Left colon (tissue), 2 donors: ENCODE measurements at places on chromosomes 1 and 21. TPM values are rescaled to one million over a fixed set of nuclear protein-coding genes. Genes with fewer than 3 reads are reported as not detected.
A peak's percentile ranks its signal among the peaks of the same experiment; 100 is the strongest.

GRCh38 chr1:159532922-159533321, 2.9 kb downstream of the OR10J5 start:
- DNase-seq, result no peak

- no peak for DNase-seq
Measured at GRCh38 chr21:38080888-38081287, 164.6 kb upstream of the KCNJ6 start.

GRCh38 chr1:190046231-190046630, 431.4 kb downstream of the BRINP3 start:
- DNase-seq, result no peak

DNA sequence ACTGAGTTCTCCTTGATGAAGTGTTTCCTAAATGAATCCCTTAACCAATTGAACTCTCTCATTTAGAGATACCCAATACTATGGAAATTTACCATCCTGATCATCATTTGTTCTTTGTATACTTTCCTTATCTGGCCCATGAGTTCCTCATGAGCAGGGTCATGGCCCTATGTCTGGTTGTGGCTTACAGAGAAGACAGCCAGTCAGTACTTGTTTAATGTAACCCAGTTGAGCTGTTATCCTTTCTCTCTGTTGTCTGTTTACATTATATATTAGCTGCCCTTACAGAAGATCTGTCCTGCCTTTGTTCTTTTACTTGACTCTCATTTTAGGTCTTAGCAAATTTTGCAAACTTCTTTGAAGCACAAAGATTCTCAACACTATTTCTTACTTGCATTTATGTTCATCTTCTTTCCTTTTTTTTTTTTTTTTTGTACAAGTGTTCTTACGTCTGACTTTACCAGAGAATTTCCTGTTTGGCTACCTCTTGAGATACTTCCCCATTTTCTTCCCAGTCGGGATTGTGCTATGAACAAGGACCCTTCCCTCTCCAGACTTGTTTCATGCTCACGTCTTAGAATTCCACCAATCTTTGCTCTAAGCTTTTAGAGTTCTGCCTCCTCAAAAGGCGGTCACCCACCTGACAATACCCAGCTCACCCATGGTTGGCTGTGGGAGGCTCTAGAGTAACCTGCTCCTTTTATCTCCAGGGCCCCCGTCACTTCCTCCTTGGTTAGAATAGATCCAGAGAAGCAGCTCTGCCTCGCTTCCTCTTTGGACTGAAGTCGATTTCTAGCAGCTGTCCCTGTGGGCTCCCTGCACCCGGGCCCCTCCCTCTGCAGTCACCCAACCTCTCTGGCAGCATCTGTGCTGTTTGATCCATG, 53.6 kb upstream of the RUNX1 start:
- peak; percentile 42 for DNase-seq

- DNase-seq, result no peak
Measured at GRCh38 chr1:232499188-232499587, 130.7 kb downstream of the SIPA1L2 start.

DNA sequence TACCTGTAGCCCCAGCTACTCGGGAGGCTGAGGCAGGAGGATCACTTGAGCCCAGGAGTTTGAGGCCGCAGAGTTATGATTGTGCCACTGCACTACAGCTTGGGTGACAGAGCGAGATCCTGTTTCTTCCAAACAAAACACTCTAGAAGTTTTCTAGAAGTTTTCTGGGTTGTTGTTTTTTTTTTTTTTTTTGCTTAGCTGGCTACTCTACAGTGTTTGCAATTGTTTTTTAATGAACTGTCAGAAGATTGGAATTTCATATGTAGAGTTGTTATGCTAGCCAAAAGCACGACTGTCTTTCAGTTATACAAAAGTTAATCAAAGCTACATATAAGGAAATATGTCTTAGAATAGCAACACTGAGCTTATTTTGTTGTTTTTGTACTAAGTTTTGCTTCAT, 30.9 kb upstream of the NEXN start:
- DNase-seq, result no peak

DNA sequence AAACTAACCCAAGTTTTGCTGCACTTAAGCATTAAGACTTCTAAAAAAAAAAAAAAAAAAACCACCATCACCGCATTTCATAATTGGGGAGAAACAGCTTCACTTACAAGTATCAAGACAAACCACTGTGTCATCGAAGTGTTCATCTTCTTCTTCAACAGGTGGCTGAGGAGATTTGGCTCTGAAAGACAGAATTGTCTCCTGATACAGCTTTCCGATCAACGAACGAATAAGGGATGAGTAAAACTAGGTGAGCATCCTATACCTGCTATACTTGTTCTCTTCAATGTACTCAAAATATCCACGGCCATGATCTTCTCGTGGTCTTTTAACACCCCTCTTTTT, 2.0 kb downstream of the HNRNPU start:
- no peak for DNase-seq

GRCh38 chr1:199510314-199510713, 517.2 kb upstream of the NR5A2 start:
- DNase-seq, result no peak

DNA sequence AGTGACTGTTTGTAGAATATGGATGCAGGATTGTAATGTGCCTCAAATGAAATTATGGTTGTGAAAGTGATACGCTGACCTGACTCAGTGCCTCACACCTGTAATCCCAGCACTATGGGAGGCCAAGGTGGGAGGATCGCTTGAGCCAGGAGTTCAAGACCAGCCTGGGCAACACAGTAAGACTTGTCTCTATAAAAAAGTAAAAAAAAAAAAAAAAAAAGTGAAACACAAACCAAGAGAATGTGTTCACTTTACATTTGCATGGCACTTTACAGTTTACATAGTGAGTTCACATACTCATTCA, 2.0 kb downstream of the CAPN2 start:
- no peak for DNase-seq

GRCh38 chr1:32539584-32540571, 651 bp downstream of the ZBTB8A start:
- DNase-seq, result peak; percentile 54

DNA sequence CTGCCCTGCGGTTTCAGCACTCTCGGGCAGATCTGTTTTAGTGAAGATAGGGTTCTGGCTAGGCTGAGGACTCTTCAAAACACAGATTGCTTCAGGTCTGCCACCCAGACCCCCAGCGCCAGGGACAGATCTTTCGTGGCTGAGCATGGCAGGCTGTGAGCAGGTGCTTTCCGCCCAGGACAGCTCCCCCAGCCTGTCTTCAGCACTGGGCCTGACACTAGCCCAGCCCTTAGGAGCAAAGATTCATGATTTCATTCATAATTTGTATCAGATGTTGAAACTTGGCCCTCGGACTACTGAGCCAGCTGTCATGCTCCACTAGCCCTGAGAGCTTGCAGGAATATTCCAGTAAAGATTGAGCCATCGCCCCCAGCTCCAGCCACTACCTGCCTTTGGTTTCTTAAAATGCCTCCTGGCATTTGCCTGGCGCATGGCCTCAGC, 5.9 kb downstream of the ADPRS start:
- DNase-seq, result no peak

DNA sequence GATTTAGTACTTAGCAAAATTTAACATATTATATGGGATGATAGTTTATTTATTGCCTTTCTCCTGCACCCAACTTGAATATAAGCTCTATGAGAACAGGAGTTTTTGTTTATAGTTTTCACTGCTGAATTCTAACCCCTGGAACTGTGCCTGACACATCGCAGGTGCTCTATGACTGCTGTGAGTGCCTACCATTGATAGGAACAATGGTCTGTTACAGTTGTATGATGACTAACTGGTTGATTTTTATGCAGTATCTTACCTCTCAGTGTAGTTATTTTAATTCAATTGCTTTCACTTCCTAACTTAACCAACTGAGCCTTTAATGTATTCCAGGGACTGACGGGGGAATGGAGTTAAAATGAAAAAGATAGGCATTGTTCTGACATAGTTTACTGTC, 336.0 kb downstream of the ST6GALNAC3 start:
- no peak for DNase-seq

DNA sequence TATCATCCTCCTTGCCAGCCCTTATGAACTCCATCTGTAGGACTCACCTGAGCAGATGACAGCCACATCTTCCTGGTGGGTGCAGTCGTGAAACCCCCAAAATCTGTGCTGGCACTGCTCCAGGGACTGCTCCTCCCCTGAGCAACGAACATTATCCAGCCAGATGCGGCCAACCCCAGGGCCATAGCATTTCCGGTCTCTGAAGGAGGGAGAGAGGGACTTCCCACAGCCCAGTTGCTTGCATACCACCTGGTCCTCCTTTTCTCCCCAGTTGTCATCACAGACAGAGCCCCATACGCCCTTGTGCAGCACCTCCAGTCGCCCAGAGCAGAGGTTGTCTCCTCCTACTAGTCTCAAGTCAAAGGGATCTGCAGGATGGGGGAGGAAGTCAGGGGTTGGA, 8.5 kb downstream of the CD5L start:
- DNase-seq, result no peak

DNA sequence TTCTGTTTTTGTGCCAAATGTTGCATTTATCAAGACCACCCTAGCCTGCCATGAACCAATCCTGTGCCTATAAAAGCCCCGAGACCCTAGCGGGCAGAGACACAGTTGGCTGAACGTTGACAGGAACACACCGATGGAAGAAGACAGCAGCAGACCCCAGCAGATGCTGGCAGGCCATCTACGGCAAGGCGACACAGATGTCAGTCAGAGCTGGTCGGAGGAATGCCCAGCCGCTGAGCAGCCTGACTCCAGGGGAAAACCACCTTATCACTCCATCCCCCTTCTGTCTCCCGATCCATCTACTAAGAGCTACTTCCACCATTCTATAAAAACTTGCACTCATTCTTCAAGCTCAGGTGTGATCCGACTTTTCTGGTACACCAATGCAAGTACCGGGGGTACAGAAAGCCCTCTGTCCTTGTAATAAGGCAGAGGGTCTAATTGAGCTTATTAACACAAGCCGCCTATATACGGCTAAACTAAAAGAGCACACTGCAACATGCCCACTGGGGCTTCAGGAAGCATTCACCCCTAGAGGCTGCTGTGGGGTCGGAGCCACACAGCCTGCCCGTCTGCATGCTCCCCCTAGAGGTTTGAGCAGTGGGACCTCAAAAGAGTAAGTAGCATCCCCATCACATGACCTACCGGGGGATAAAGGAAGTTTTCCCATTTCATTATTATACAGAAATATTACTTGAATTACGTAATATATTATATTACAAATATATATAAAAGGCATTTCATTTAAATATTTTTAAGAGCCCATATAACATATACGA, 1156.3 kb upstream of the B3GALT2 start:
- DNase-seq, result no peak

Gene KCNE2
- total RNA-seq, result not detected

Gene FAM78B
- 1.8 TPM for total RNA-seq

Gene COL11A1
- total RNA-seq, result 0.34 TPM

Gene LORICRIN
- not detected for total RNA-seq

Gene C1QA
- total RNA-seq, result 129 TPM

Gene TMEM54
- 739 TPM for total RNA-seq

Gene SPRR2F
- total RNA-seq, result not detected

Gene VWA5B1
- 0.28 TPM for total RNA-seq

Gene RUNX1
- 25.8 TPM for total RNA-seq

Gene CDC42BPA
- total RNA-seq, result 46.2 TPM
